ENCODE measurements at places on chromosomes 11 and 22. TPM values are rescaled to one million over a fixed set of nuclear protein-coding genes. Genes with fewer than 3 reads are reported as not detected.

Gene SERPING1
- total RNA-seq: not detected

Gene OR4A47
- total RNA-seq: not detected

DNA sequence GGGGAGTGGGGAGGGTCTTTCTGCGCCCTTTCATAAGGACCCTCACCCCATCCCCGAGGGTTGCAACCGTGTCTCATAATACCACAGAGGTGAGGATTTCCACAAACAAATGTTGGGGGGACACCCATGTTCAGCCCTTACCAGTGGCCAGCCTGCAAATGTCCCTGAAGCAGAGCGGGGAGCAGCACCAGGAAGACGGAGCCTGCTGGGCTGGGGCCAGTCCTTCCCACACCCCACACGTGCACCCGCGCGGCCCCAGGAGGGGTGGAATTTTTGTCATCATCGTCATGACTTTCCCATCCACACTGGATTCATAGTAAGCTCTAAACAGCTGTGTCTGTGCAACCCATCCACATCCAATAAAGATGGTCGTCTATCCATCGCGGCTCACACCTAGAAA is 409.8 kb downstream of the BRD1 start:
- DNase-seq: no peak

- DNase-seq: no peak
These were observed 646.0 kb downstream of the OPCML start for GRCh38 chr11:132886335-132886734.

- no peak for DNase-seq
These were observed 95.4 kb upstream of the TIMP3 start for GRCh38 chr22:32706149-32706548.

Data from activated CD4-positive, alpha-beta memory T cell treated with anti-CD3 and anti-CD28 coated beads for 36 hours (primary cell).